ENCODE measurements at places on chromosomes 11 and 22.

GRCh38 chr11:67278939-67279588 is 10.0 kb upstream of the ANKRD13D start:
- DNase-seq = no peak

GRCh38 chr11:20056950-20057943 is 103.0 kb downstream of the DBX1 start:
- DNase-seq = peak; percentile 67

GRCh38 chr22:38871360-38872171 is 450 bp downstream of the CBX6 start:
- no peak for DNase-seq

- DNase-seq = no peak
These were observed 2.9 kb downstream of the NF2 start for GRCh38 chr22:29606320-29606719.

All from fibroblast of mammary gland (primary cell).